ENCODE measurements at places on chromosomes 6 and 20. TPM values are rescaled to one million over a fixed set of nuclear protein-coding genes. Genes with fewer than 3 reads are reported as not detected.

Gene SLPI
- total RNA-seq: 458 TPM

Gene ZSCAN23
- total RNA-seq: 1.7 TPM

Gene ASXL1
- total RNA-seq: 32.4 TPM

Gene LPIN3
- 12.5 TPM for total RNA-seq

Gene PDE10A
- under 0.01 TPM for total RNA-seq

Gene SPACA1
- not detected for total RNA-seq

All from nasal cavity respiratory epithelium epithelial cell of viscerocranial mucosa (primary cell).